ENCODE measurements at places on chromosomes 4 and X.

DNA sequence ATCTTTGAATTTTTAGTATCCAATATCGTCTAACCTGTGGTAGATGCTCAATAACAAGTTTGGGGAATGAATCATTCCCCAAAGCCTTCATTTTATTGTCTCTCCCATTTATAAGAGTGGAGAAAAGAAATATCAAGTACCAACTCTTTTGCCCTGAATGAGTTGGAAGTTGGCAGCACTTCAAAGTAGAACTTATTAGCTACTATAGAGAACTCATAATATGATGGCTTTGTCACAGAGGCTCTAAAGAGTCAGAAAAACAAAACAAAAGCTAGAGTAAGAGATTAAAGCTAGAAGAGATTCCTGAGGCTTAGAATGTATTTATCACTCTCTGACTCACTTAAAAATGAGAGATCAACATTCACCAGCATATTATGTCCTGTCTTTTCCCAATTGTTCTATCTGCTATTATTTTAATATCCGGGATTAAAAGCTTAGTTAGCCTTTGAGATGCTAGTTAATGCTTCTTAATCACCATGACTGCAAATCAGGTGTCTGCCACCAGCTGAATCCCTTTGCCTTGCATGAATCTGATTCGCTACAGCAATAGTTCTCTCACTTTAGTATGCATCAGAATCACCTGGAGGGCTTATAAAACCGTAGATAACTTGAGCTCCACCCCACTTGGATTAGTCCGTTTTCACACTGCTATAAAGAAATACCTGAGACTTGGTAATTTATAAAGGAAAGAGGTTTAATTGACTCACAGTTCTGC lies 77.9 kb downstream of the PALLD start:
- no peak for DNase-seq

DNA sequence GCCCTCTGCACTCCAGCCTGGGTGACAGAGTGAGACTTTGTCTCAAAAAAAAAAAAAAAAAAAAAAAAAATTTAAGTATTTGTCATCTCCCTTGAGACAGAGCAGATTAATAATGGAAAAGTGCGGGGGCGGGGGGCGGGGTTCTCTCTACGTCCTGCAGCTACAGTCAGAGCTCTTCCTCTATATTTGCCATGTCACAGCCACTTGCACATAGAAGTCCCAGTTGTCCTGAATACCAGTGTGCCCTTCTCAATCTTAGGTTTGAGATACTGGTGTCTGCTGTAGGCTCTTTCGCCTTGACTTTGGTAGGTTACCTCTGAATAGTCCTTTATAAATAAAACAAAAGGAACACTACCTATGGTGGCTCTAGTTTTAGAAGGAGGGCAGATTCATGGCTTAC lies 237.8 kb upstream of the PGRMC2 start:
- no peak for DNase-seq

DNA sequence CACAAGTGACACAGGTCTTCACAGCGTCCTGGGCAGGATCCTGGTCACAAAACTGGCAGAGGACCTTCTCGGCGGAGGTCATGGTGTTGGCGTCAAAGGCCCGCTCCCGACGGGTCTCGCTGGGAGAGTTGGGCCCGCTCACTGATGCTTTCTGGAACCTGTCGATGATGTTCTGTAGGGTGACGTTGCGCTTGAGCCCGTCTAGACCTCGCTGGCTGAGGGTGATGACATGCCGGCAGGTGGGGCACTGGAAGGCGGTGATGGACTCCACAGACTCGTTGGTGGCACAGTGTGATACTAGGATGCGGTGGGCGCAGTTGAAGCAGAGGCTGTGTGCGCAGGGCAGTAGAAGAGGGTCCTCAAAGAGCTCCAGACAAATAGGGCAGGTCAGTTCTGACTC lies 53.2 kb downstream of the MID1 start:
- DNase-seq = no peak

- no peak for DNase-seq
These were observed 112.5 kb upstream of the ZFP42 start for GRCh38 chr4:187883049-187883448.

DNA sequence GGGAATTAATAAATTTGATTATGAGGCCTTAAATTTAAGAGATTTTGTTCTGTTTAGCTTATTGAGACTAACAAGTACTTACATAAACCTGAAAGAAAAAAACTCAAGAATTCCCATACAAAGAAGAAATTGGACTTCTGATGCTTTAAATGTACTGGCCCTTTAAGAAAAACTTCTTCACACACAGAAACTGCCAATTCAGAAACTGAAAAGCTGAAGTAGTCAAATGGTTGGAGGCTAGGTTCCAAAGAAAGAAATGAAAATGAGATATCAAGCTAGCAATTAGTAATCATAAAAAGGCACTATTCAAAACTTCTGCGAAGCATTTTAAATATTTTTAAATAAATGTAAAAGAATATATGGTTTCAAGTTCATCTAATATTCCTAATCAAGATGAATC lies 151.3 kb downstream of the THOC2 start:
- no peak for DNase-seq

DNA sequence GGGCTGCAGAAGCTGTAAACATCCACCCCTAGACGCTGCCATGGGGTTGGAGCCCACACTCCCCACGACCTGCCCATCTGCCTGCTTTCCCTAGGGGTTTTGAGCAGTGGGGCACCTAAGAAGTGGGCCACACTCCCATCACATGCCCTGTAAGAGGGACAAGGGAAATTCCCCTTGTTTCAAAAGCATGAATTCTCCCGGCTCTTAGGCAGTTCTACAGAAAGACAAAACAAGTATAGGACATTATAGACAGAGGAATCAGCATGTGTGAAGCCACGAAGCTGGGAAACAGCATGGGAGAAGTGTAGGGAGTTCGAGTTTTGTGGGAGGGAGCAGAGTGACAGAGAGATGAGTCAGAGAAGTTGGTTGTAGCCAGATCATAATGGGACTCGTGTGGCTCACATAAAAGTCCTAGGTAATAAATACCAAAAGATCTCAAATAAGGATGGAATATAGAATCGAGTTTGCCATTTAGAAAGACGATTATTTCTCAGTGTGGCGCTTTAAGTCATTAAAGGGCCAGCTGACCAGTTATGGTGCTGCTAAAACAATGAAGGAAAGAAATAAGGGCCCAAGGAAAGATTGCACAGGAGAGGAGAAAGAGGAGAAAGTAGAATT lies 23.9 kb downstream of the APOO start:
- DNase-seq = no peak

- DNase-seq = no peak
These were observed 102.0 kb upstream of the ZNF827 start for GRCh38 chr4:146040623-146041022.

- no peak for DNase-seq
These were observed 14.8 kb downstream of the HOPX start for GRCh38 chr4:56666279-56666678.

DNA sequence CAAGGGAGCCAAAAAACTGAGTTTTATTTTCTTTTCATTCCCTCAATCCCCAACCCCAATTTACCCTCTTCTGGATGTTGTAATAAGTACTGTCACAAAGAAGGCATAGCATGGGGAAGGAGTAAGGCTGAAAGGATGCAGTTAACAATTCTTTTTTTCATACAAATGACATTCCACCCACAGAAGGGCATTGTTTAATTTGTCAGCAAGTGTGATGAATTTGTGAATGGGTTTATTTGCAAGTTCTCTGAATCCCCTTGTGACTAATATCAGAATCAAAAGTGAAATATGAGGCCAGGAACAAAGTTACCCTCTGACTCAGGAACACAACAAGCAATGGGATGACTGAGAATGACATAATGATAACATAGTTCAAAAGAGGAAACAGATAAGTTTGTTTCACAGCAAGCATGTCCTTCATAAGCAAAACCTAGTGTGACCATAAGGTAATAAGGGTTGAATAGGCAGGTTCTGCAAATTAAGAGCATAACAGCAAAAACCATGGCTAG lies 2.1 kb downstream of the GEMIN8 start:
- DNase-seq = no peak

GRCh38 chr4:40193016-40193571 lies 3.7 kb upstream of the RHOH start:
- DNase-seq = no peak

DNA sequence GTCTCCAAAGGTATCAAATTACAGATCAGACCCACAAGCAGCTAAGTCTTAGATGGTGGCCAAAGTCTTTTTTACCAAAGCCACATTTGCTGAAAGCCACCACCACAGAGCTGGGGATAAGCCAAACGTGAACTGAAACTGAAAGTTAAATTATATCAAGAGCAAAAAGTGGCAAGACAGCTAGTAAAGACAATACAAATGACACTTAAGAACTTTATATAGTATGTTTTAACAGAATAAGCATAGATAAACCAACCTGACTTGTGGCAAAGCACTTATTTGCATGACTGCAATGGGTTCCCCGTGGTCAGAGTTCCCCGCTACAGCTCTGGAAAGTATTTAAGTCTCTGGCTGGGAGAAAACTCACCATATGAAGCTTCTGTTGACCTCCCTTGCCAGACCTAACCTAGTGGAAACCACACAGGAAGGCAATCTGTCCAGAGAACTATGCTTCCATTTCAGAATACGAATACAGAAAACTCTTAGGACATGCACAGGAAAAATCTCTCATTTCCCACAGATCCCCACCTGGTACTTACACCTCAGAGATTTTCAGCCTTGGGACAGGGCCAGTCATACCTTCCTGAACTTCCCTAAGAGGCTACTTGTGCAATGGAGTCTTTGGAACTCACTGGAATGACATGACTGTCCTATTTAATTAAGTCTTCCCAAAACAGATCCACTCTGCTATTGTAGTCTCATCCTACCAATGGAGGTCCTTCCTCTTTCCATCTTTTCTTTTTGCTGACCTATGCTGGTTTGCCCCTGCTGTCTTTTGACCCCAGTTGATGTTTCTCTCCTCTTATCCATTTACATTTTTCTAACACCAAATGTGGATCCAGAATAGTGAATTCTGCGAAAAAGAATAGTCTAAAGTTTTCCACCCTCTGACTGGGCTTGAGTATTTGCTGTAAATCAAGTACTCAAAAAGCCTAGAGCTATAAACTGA lies 225.1 kb downstream of the NR3C2 start:
- DNase-seq = no peak

DNA sequence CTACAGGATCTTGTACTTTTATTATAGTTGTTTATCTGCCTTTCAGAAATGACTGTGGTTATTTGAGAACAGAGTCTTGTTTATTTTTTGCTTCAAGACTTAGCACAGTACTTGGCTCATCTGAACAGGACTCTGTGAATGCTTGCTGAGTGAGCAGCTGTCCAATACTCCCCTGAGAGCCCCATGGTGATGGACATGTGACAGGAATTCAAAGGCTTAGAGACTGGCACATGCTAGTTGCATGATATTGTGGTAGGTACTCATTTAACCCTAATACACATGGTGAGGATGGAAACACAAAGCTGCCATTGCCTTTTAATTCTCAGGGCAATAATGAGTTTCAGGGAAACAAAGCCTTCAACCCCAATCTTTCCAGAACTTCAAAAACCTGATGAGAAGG lies 97.3 kb downstream of the GEMIN8 start:
- no peak for DNase-seq

DNA sequence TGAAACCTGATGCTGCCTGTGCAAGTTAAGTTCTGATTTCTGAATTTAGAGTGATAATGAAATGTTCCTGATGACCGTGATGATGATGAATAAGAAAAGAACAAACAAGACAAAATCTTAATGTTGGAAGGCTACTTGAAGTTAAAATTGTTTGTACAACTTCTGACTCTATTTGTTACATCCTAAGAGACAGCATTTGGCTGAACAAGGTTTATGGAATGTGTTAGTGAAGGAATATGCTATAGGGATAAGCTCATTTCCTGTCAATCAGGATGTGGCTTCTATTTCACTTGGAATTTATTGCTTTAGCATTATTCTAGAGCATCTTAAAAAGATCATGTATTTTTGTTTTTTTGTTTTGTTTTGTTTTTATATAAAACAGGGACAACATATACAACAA lies 267.5 kb downstream of the FAT4 start:
- DNase-seq = no peak

- no peak for DNase-seq
These were observed 41.6 kb downstream of the TRPC5OS start for GRCh38 chrX:111917591-111917990.

GRCh38 chrX:150182161-150182560 lies 181.0 kb upstream of the MAMLD1 start:
- DNase-seq = no peak

GRCh38 chr4:4673070-4673469 lies 131.2 kb upstream of the STX18 start:
- no peak for DNase-seq

GRCh38 chr4:153451911-153452657 lies 14.1 kb upstream of the TMEM131L start:
- DNase-seq = no peak

GRCh38 chr4:83074086-83074704 lies 39.2 kb downstream of the COPS4 start:
- peak; percentile 5 for DNase-seq

- no peak for DNase-seq
These were observed 21.4 kb upstream of the PLCXD1 start for GRCh38 chrX:259692-260355.

DNA sequence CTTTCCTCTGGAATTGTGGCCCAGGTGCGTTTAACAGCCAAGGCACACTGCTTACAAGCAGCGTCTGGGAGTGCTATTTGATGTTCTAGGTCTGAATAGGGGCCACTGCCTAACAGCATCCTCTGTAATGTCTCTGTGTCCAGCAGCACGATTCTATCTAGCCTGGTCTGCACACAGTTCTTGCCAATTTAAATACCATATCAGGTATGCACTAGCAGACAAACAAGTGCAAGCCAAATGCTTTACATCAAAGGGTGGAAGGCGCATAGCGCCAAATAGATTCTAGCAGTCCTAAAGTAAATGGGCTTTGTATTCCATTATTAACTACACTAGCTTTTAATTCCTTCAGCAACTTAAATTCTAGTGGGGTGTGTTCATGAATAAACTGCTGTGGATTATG lies 15.8 kb upstream of the UGDH start:
- no peak for DNase-seq

DNA sequence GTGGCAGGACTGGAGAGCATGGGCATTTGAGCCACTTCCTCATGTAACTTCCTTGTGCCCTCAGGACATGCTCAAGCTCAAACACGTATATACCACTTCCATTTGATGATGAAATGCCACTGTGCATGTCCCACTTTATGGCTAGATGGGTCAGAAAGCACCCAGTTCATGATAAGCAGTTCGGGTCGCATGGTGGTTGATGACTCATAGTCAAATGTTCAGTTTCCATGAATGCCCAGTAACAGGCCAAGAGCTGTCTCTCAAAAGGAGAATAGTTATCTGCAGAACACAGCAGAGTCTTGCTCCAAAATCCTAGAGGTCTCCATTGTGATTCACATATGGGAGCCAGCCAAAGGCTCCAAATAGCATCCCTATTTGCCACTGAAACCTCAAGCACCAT lies 48.9 kb upstream of the SPIN3 start:
- DNase-seq = no peak

DNA sequence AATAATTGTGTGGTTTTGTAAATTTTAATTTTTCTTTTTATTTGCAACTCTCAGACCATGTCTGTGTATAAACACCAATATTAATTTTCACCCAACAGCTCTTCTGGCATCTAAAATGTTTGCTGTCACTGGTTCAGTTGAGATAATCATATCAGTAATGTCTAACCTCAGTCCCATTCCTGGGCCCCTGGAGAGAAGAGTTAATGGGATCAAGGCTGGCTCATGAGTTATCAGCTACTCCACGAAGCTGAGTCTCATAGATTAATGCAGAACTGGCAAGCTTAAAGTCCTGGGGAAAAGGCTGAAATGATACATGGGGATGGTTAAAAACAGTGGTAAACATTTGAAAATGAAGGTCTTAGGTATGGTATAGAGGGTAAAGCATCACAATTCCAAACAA lies 28.4 kb upstream of the TSPAN5 start:
- no peak for DNase-seq

- DNase-seq = no peak
These were observed 11.2 kb upstream of the ALB start for GRCh38 chr4:73392936-73393335.

Data from NCI-H1417 treated with DMSO at 0.1 percent for 48 hours (cell line).